ENCODE measurements at places on chromosomes 13 and 19.

DNA sequence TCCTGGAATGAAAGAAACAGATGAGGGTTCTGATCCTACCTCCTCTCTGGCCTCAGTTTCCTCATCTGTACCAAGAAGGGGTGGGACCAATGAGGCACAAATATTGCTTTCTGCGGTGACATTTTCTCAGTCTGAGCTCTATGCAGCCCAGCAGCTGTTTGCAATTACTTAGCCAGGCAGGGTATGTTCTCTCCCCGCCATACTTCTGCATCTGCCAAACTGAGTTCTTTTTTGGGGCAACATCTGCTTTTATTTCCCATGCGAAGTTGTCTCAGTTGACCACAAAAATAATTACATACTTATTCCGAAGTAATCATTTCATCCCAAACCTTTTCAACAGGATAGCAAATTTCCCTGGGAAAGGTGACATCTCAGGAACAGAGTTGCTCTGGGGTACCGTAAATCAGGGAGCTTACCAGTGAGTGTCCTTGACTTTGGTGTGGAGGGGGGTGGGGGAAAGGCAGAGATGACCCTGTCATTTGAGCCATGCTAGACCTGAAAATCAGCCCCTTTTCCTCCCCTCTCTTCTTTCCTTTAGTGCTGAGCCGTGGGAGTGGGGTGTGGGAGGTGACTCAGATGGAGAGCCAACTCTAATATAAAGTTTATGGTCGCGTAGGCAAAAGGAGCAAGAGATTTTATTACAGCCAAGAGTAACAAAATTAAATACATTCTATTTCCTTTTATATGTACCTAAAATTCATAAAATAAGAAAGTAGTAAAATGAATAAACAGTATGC, 165.7 kb upstream of the KL start:
- DNase-seq: no peak

DNA sequence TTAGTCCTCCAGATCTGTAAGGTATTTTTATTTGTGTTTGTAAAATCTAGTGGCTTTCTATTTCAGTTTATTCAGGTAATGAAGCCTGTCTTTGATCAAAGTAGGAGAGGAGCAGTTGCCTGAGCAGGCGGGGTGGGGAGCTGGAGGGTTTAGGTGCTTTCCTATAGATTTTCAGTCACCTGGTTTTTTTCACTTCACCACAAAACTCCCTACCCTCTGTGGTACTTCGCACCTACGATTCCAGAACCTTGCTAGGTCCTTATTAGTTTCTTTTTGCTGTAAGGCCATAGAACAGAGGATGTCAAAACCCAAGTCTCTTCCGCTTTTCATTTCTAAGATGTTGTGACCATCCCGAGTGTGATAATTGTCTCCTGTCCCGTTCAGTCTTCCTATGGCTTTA, 26.6 kb downstream of the SLAIN1 start:
- DNase-seq: no peak

DNA sequence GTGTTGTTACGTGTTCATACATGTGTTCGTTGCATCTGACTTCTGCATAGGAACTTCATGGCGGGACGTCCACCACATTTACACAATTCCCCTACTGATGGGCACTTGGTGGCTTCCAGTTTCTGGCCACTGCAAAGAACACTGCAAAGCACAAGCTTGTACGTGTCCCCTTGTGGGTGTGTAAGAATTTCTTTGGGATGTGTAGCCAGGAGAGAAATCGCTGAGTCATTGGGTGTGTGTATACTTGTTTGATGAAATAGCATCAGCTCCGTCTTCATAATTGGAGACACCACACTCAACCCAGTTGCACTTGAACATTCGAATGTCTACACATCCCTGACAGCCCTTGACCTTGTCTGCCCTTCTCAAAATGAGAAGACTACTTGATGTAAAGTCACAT, 19.2 kb downstream of the KLK5 start:
- no peak for DNase-seq

- DNase-seq: no peak
Measured at GRCh38 chr19:30095171-30095570, 153.1 kb downstream of the URI1 start.

DNA sequence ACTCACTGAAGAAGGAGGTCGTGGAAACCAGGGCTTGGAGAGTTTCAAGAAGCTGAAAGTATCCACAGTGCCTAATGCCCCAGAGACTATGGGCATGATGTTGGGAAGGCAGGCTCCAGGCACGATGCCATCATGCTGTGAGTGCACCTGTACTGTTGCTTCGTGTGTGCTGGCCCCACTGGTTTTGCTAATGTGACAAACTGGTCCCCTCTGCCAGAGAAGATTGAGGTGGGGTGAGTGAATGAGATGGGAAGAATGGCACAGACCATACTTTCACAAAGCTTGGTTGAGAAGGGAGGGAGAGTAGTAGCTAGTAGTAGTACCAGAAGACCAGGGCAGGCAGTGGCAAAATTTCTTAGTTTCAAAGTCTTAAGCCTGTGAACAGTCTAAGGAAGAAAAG, 19.0 kb upstream of the POP4 start:
- no peak for DNase-seq

DNA sequence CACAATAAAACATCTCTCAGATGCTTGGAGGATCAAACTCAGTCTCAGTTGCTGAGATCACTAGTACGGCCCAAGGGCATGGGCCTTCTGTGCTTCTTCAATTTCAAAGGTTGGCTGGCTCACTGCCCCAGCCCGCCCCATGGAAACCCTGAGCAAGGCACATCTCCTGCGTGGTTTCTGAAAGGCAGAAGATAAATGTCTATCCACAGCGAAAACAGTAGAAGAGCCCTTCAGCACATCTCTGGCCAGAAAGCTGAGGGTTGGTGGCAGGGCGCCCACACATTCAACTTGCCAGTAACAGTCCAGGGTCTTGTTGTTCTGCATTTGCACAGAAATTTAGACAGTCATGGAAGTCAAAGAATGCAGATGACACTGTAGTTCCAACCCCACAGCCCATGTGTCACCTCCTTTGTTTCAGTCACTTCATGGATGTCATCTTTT, 24.0 kb upstream of the KATNAL1 start:
- DNase-seq: no peak

DNA sequence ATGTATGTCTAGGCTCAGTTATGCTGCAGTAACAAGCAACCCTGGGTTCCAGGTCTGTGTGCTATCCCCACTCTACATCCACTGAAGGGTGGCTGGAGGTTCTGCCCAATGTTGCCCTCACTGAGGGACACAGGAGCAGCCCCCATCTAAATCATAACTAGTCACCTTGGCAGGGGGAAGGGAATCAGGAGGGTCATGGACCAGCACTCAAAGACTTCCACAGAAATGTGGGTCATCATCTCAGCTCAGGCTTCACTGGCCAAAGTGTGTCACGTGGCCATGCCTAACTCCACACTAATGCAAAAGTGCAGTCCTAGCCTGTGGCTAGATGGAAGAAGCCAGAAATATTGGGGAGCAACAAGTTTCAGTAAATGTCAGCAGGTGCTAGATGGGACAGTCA, 137.3 kb upstream of the ZNF507 start:
- DNase-seq: no peak

Measured in NCI-H1092 (cell line).